Stimulated activated CD8-positive, alpha-beta memory T cell treated with anti-CD3 and anti-CD28 coated beads, Interleukin-15, amount 100 ng/mL, for 4 hours (primary cell): ENCODE measurements at places on chromosomes 1 and 21.

GRCh38 chr1:245999697-246000637, 507.1 kb downstream of the SMYD3 start:
- no peak for DNase-seq

- no peak for DNase-seq
Measured at GRCh38 chr1:151593730-151594129, 18.1 kb upstream of the SNX27 start.

GRCh38 chr1:171588230-171588629, 33.8 kb upstream of the MYOCOS start:
- DNase-seq = no peak

DNA sequence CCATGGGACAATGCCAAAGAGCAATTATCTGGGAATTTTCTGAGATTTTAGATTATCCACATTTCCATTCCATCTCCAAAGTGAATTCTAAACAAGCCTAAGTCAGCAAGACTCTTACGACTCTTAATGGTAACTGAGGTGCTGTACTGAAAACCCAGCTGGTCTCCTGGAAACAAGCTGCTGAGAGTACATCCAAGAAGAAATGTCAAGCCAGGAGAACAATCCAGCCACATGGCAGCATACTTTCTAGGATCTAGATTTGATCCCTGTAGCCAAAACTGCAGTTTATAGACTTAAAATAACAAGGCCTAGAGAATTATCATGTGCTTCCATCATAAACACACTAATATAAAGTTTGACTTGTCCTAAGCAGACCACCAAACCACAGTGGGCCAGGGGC, 45.8 kb downstream of the KCNH1 start:
- DNase-seq = no peak

GRCh38 chr21:10425856-10426255, 95.5 kb upstream of the TPTE start:
- no peak for DNase-seq

GRCh38 chr1:61056196-61056572, 26.2 kb upstream of the NFIA start:
- DNase-seq = no peak

DNA sequence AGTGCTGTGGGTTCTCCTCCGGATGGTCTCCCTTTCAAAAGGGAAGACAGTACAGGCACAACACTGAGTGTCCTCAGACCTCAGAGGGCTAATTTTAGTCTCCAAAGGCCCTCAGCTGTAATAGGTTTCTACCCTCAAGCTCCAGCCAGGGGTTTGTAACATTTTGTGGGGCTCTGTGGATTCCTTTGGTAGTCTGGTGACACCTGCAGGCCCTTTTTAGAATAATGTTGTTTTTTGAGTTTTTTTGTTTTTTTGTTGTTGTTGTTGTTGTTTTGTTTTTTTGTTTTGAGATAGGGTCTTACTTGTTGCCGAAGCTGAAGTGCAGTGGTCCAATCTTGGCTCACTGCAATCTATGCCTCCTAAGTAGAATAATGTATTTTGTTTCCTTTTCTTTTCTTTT, 15.0 kb upstream of the TMEM201 start:
- DNase-seq = no peak

GRCh38 chr1:225388372-225388771, 39.5 kb downstream of the LBR start:
- no peak for DNase-seq

GRCh38 chr1:200238311-200238710, 171.5 kb downstream of the ZNF281 start:
- no peak for DNase-seq

- DNase-seq = no peak
Measured at GRCh38 chr1:210294999-210295745, 33.5 kb upstream of the HHAT start.

DNA sequence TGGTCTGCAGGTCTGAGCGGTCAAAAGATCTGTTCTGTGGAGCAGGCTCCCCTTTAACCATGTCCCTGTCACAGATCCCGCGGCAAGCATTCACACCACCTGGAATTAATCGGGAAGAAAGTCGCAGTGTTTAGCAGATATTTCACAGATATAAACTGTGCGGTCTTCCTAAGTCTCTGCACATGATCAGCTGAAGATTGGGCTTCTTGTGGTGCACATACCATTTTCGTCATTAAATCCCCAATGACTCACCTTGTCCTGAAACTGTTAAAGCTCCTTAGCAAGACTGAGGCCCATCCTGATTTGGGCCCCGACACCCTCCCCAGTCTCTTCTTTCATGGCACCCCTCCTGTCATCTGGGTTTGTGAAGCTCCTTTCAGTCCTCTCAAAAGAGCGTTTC, 158.8 kb downstream of the KIF26B start:
- DNase-seq = no peak

GRCh38 chr1:32404946-32405345, 10.7 kb upstream of the BSDC1 start:
- no peak for DNase-seq

GRCh38 chr1:41386196-41386663, 25.0 kb downstream of the FOXO6 start:
- DNase-seq = no peak

DNA sequence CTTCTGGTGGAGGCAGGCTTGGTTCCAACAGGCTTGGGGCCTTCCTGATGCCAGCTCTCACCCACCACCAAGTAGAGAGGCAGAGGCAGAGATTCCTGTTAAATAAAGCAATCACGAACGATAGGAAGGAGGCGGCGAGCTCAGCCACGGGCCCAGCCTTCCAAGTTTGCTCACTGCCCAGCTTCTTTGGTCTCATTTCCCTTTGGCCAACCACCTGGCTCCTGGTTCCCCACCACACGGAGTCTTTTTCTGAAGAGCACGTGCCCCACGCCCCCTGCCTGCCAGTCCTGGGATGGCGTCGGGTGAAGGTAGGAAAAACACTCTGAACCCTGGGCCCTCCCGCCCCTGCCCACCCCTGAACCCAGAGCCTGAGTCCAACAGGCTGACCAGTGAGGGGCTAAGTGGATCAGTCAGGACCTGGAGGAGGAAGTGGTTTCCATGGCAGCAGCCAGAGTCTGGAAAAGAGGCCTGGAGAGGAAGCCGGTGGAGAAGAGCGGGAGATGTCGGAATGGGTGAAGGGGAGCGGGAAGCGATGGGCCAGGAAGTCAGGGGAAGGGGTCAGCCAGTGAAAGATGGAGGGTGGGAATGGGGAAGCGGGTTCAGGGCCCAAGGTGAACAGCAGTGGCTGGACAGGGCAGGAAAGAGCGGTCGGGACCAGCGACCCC, 158.2 kb upstream of the KLHDC7A start:
- DNase-seq = no peak

DNA sequence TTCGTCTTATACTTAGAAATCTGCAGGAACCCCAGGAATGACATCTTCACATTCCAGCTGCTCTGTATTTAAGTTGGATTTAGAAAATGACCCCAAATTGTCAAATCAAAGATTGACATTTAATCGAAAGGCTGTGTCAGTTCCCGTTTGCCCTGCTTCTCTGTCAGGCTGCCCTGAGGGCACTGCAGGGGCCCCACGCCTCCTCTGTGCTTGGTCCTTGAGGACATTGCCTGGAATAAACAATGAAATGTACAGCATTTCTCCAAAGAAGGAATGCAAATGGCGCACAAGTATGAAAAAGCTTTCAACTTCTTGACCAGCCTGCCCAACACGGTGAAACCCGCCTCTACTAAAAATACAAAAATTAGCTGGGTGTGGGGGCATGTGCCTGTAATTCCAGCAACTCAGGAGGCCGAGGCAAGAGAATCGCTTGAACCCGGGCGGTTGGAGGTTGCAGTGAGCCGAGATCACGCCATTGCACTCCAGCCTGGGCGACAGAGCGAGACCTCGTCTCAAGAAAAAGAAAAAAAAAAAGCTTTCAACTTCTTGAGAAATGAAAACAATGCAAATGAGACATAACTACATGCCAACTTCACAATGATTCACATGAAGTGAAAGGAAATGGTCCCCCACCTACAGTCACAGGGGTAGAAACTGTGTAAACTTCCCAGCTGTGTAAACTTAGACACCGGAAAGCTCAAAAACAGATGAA, 3.0 kb downstream of the TMPRSS3 start:
- no peak for DNase-seq

GRCh38 chr21:37365517-37366481, 774 bp upstream of the DYRK1A start:
- DNase-seq = peak; percentile 23

GRCh38 chr1:36425791-36426190, 24.5 kb downstream of the OSCP1 start:
- DNase-seq = no peak

GRCh38 chr1:27129225-27129624, 25.7 kb downstream of the SLC9A1 start:
- no peak for DNase-seq

DNA sequence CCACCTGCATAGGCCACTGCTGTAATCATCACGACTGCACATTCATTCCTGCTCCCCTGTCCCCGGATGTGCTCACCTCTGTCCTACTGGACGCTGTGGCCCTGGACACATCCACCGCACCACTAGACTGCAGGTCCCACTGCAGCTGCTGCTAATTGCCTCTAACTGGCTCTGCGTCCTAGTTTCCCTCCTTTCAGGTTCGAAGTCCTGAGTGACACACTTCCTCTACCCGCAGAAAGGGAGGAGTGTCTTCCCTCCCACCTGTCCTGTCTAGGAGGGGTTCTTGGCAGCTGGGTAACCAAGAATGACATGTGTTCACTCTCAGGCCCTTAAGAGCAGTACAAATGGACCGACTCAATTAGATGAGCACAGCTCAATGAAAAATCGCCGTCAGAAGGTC, 40.5 kb upstream of the ITPKB start:
- no peak for DNase-seq

DNA sequence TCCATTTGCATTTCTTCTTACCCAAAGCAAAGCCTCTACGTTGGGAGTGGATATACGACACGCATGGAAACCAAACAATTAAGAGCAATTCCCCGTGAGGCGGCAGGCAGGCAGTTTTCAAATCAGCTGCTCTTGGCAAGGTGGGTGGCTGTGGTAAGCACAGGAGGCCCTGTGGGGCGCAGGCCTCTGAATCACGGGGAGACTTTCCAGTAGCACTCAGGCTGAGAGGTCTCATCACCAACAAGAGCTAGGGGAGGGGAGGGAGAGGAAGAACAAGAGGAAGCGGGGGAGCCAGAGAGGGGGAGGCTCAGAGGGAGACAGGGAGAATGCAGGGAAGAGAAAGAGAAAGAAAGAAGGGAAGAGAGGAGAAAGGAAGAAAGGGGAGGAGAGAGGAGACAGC, 56.4 kb downstream of the MT1HL1 start:
- DNase-seq = no peak

DNA sequence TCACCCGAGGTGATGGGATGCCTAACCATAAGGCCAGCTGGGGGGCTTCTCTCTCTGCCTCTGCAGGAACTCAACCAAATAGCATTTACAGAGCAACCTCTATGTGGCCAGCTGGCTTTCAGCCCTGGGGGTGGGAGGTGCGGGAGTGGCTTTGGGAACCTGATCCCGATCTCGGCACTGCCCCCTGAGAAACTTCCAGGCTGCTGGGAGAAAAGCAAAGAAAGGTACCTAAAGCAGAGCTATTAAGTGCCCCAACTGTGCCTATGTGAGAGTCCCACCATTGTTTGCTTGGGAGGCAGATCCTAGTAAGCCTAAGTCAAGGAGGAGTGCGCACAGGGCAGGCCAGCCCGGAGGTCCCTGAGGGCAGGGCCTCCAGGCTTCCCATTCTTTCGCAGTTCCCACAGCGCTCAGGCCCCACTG, 7.0 kb downstream of the KRTCAP2 start:
- no peak for DNase-seq

- no peak for DNase-seq
Measured at GRCh38 chr21:45534636-45535331, 7.5 kb downstream of the SLC19A1 start.

- DNase-seq = no peak
Measured at GRCh38 chr1:96538111-96538641, 183.4 kb upstream of the PTBP2 start.

DNA sequence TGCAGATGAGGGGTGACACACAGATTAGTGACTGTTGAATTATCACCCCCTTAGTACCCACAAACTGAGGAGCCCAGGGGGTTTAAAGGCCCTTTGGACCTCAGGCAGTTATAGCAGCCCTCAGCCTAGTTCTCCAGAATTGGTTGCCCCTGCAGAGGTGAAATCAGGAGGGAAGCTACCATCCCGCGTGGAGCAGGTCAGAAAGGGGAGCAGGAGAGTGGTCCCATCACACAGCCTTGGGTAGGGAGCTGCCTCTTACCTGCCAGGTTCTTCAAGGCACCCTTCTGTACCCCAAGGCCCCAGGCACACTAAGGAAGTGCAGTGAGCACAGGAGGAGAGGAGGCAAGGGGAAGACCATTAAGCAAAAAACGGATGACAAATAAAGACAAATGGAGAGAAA, 121.2 kb upstream of the TNR start:
- DNase-seq = no peak

GRCh38 chr1:166952002-166952746, 23.2 kb downstream of the ILDR2 start:
- no peak for DNase-seq

GRCh38 chr1:155981266-155982088, 3.1 kb upstream of the ARHGEF2 start:
- DNase-seq = no peak

GRCh38 chr1:185560760-185561159, 173.4 kb upstream of the HMCN1 start:
- no peak for DNase-seq

- no peak for DNase-seq
Measured at GRCh38 chr1:204295671-204296070, 64.1 kb downstream of the PLEKHA6 start.

GRCh38 chr21:17803536-17803935, 15.6 kb downstream of the C21orf91 start:
- no peak for DNase-seq

- no peak for DNase-seq
Measured at GRCh38 chr1:6512245-6512907, 20.9 kb upstream of the PLEKHG5 start.

GRCh38 chr1:199780948-199781670, 246.4 kb upstream of the NR5A2 start:
- no peak for DNase-seq

GRCh38 chr21:31176080-31176551, 137.8 kb upstream of the KRTAP19-8 start:
- no peak for DNase-seq

GRCh38 chr1:174005032-174005431, 17.1 kb downstream of the RC3H1 start:
- DNase-seq = no peak

- no peak for DNase-seq
Measured at GRCh38 chr1:229452956-229453801, 19.3 kb upstream of the ACTA1 start.
